ENCODE measurements at places on chromosomes 7 and 10. TPM values are rescaled to one million over a fixed set of nuclear protein-coding genes. Genes with fewer than 3 reads are reported as not detected.
A peak's percentile ranks its signal among the peaks of the same experiment; 100 is the strongest.

GRCh38 chr10:85222300-85222699 is 893.9 kb downstream of the CCSER2 start:
- no peaks in the 10 kb centered on the region for H3K36me3 ChIP-seq
- no peak for DNase-seq
- H3K4me3 ChIP-seq, result no peak overlapping the region

ITIH5 gene
- 74.5 TPM for total RNA-seq

DNA sequence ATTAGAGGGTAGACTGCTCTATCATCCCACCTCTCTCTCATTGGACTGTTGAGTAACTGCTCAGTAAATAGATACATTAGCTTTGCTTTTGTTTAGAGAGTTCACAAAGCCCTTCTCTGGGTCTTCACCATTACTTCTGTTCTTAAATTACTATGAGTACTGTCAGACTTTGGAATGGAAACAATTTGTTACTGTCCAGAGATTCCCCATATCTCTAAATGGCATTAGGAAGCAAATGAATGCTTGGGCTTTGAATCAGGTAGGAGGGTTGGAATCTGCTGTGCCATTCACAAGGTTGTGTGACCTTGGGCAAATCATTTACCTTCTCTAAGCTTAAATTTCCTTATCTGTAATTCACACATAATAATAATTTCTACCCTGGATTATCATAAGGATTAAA is 541.0 kb upstream of the FZD8 start:
- H3K4me1 ChIP-seq, result peaks cover 25% of the 10 kb centered on the region
- H3K4me3 ChIP-seq, result no peak overlapping the region
- no peaks in the 10 kb centered on the region for H3K36me3 ChIP-seq
- DNase-seq, result no peak

GRCh38 chr7:16708980-16709379 is 44.6 kb upstream of the TSPAN13 start:
- H3K4me3 ChIP-seq, result no peak overlapping the region
- H3K4me1 ChIP-seq, result no peaks in the 10 kb centered on the region
- H3K27ac ChIP-seq, result no peak overlapping the region
- no peak for DNase-seq
- H3K27me3 ChIP-seq, result no peaks in the 10 kb centered on the region

CCNJ gene
- total RNA-seq, result 6.5 TPM

DNA sequence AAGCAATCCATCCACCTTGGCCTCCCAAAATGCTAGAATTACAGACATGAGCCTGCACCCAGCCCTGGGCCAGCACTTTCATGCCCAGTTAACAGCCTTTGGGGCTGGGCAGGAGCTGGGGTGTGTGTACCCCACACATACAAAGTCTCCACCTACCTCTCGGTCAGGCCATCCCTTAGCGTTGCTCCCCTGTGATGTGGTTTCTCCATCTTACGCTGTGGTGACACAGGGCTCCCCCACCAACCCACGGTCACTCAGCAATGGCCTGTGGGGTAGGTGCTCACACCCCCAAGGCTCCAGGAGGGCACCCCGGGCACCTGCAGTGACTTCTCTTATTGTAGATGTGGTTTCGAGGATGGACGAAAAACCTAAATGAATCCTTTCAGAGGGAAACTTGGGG is 58.8 kb downstream of the ASB13 start:
- H3K4me3 ChIP-seq, result no peak overlapping the region
- no peak overlapping the region for H3K27ac ChIP-seq
- peaks cover 80% of the 10 kb centered on the region for H3K4me1 ChIP-seq
- H3K36me3 ChIP-seq, result no peaks in the 10 kb centered on the region
- DNase-seq, result no peak
- no peaks in the 10 kb centered on the region for H3K27me3 ChIP-seq

GRCh38 chr7:142885311-142886230 is at the start of gene TRPV6:
TSS of gene TRPV6 (minus strand) at chr7:142885745.
- DNase-seq, result no peak
- no peaks in the 10 kb centered on the region for H3K4me1 ChIP-seq
- H3K36me3 ChIP-seq, result no peaks in the 10 kb centered on the region

DNA sequence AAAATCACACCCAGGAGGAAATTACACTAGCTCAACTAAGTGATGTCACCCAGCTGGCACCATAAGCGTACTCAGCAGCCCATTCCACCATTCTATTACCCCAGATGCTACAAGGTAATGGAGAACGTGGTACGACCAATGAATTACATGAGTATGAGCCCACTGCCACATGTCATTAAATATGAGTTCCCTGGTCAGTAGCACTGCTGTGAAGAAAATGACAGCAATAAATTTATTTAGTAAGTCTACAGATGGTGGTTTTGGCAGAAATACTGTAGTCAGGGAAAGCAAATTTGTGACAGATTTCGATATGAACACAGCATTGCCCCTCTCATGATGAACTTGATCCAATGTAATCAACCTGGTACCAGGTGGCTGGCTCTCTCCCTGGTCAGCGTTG is 154.2 kb downstream of the VWC2 start:
- DNase-seq, result no peak
- no peaks in the 10 kb centered on the region for H3K4me1 ChIP-seq
- no peaks in the 10 kb centered on the region for H3K36me3 ChIP-seq
- no peaks in the 10 kb centered on the region for H3K27me3 ChIP-seq
- H3K27ac ChIP-seq, result no peak overlapping the region

GRCh38 chr10:30782537-30783461 is 153.2 kb upstream of the LYZL2 start:
- peak overlapping the region; percentile 97 for H3K27ac ChIP-seq
- no peaks in the 10 kb centered on the region for H3K27me3 ChIP-seq
- DNase-seq, result no peak
- H3K4me3 ChIP-seq, result no peak overlapping the region
- H3K4me1 ChIP-seq, result peaks cover 20% of the 10 kb centered on the region

BTBD16 gene
- total RNA-seq, result not detected

GRCh38 chr10:70053218-70053840 is 683 bp downstream of the MACROH2A2 start:
- H3K27me3 ChIP-seq, result no peaks in the 10 kb centered on the region
- H3K4me3 ChIP-seq, result peak overlapping the region; percentile 84
- no peaks in the 10 kb centered on the region for H3K36me3 ChIP-seq
- H3K27ac ChIP-seq, result no peak overlapping the region
- DNase-seq, result no peak

DNA sequence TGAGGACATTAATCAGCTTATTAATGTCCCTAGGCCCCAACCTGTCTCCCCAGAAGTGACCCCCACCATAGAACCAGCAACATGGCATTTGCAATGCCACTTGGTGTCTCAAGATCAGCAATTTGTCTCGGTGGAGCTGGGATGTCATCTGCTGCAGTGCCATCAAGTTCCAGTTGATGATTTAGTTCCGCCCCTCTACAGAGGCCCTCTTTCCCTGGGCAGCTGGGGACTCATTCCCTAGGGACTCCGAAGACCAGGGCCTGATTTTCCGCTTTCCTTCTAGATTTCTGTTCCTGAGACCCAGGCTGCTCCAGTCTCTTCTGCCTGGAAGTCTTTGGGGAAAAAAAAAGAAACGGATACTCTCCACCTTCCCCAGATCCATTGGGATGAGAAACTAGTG is 122.5 kb upstream of the NANOS1 start:
- H3K36me3 ChIP-seq, result no peaks in the 10 kb centered on the region
- H3K4me3 ChIP-seq, result no peak overlapping the region
- no peaks in the 10 kb centered on the region for H3K4me1 ChIP-seq

DNA sequence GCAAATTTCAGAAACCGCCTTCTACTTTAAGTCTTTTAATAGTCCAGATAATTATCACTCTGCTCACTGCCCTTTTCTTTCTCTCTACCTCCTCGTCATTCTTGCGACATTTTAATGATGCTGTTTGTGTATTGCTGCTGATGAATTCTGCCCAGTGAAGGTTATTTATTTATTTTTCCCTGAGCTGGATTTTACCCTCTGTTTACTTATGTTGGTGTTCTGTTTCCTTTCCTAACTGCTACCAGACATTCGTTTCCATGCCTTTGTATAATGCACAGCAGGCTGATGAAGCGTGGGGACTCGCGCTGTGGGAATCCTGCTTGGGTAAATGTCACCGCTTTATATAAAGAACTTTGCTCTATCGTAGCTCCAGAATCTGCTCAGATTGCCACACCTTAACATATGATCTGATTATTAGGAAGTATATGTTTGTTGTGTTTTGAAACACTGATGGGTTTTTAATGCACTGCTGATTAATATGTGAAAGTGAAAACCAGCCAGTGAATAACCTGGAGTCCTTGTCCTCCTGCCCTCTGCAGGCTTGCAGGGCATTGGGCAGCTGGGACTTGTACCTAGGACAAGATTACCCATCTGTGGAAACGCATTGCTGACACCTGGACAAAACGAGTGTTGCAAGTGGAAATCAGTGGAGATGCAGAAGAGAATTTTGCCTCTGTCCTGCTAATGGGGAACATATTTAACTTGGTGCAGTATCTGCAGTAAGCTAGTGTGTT is 291.5 kb downstream of the SDK1 start:
- no peak for DNase-seq
- no peaks in the 10 kb centered on the region for H3K27me3 ChIP-seq
- H3K27ac ChIP-seq, result no peak overlapping the region
- no peaks in the 10 kb centered on the region for H3K36me3 ChIP-seq
- no peak overlapping the region for H3K4me3 ChIP-seq

DNA sequence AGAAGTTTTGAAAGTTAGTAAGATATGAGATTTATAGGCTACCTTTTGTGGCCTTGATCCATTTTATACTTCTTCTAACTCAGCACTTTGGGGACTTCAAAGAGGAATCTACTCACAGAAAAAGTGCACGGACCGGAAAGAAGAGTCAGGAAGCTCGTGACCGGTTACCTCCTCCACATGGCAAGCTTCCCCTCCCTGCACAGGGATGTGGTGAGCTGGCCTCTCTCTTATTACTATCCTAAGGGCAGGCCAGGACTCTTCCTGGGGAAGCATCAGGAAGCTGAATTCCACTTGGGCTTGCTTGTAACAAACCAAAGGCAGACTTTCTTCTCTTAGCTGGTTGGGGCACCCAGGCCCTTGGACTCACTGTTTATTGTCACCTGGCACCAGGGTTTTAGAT is 170.8 kb upstream of the GLI3 start:
- H3K27me3 ChIP-seq, result no peaks in the 10 kb centered on the region
- no peaks in the 10 kb centered on the region for H3K36me3 ChIP-seq
- no peaks in the 10 kb centered on the region for H3K4me1 ChIP-seq
- no peak overlapping the region for H3K4me3 ChIP-seq
- no peak for DNase-seq

DNA sequence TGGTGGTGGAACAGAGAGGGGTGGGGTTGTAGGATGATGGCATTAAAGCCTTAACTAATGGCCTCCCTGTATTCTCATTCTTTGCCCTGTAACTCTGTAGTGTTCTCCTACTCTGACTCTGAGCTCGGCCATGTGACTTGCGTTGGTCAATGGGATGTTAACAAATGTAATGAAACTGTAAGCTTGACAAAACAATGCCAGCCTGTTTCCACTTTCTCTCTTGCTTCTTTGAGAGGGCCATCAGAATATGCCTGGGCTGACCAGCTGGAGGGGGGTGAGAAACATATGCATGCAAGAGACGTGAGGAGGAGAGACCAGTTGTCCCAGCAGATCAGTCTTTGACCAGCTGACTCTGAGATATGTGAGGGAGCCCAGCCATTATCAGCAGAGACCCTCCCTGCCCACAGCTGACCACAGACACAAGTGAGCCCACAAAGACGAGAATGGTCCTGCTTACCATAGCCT is 100.6 kb downstream of the ICA1 start:
- H3K36me3 ChIP-seq, result no peaks in the 10 kb centered on the region
- no peak for DNase-seq
- H3K4me1 ChIP-seq, result no peaks in the 10 kb centered on the region
- no peaks in the 10 kb centered on the region for H3K27me3 ChIP-seq

- no peak overlapping the region for H3K4me3 ChIP-seq
- peaks cover 10% of the 10 kb centered on the region for H3K36me3 ChIP-seq
- H3K27me3 ChIP-seq, result no peaks in the 10 kb centered on the region
- peak overlapping the region; percentile 26 for H3K27ac ChIP-seq
- peaks cover 21% of the 10 kb centered on the region for H3K4me1 ChIP-seq
- DNase-seq, result no peak
Measured at GRCh38 chr10:104259456-104259855, 4.8 kb downstream of the GSTO1 start.

GRCh38 chr10:74994854-74995253 is 116.6 kb upstream of the SAMD8 start:
- H3K27ac ChIP-seq, result no peak overlapping the region
- H3K36me3 ChIP-seq, result peaks cover 9% of the 10 kb centered on the region
- no peak overlapping the region for H3K4me3 ChIP-seq
- DNase-seq, result no peak
- H3K4me1 ChIP-seq, result no peaks in the 10 kb centered on the region

DNA sequence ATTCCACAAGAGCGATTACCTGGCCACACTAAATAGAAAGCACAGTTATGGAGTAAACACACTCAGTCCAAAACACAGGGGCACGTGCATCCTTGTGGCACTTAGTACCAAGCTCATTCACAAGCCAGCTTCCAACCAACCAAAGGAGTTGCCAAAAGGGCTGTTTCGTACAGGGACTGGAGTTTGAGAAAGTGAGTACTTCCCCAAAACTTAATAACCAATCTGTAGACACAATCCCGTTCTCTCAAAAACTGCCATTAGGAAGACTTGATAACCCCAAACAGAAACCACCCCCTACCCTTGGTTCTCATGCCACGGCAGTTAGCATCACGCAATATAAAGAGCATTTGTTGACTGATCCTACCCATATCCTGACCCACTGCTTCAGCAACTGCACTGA is 166.2 kb upstream of the ASAH2 start:
- peak overlapping the region; percentile 92 for H3K4me3 ChIP-seq
- DNase-seq, result no peak
- no peaks in the 10 kb centered on the region for H3K27me3 ChIP-seq
- peaks cover 10% of the 10 kb centered on the region for H3K4me1 ChIP-seq

GRCh38 chr10:3853547-3854303 is 68.7 kb upstream of the KLF6 start:
- H3K27me3 ChIP-seq, result no peaks in the 10 kb centered on the region
- no peak for DNase-seq
- H3K36me3 ChIP-seq, result no peaks in the 10 kb centered on the region

SPDYE9 gene
- total RNA-seq, result not detected

GRCh38 chr10:87750817-87751216 is 67.2 kb downstream of the ATAD1 start:
- no peaks in the 10 kb centered on the region for H3K27me3 ChIP-seq
- H3K36me3 ChIP-seq, result no peaks in the 10 kb centered on the region
- no peak overlapping the region for H3K27ac ChIP-seq
- H3K4me1 ChIP-seq, result no peaks in the 10 kb centered on the region
- no peak for DNase-seq
- no peak overlapping the region for H3K4me3 ChIP-seq

- H3K36me3 ChIP-seq, result no peaks in the 10 kb centered on the region
- H3K4me3 ChIP-seq, result no peak overlapping the region
- H3K4me1 ChIP-seq, result peaks cover 16% of the 10 kb centered on the region
- no peak for DNase-seq
- H3K27ac ChIP-seq, result peak overlapping the region; percentile 14
- no peaks in the 10 kb centered on the region for H3K27me3 ChIP-seq
Measured at GRCh38 chr10:31657434-31657872, 271.2 kb downstream of the ARHGAP12 start.

DNA sequence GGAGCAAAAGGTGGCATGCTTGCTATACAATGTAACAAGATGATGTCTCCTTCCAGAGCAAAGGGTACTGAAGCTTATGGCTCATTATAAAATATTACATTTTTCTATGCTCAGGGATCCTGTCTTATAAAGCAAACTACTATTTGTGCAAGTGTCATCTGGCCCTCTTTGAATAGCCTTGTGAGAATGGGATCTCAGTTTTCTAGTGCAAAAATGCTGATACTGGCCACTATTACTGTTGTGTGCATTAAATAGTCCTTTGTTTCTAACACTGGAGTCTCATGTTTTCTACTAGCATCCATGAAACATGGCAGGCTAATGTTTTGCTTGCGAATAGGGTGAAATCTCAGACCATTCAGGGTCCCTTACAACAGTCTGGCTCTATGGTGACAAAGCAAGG is 823.0 kb downstream of the REEP3 start:
- no peaks in the 10 kb centered on the region for H3K27me3 ChIP-seq
- no peak overlapping the region for H3K27ac ChIP-seq
- H3K4me3 ChIP-seq, result no peak overlapping the region
- no peaks in the 10 kb centered on the region for H3K36me3 ChIP-seq

Measured in thoracic aorta (tissue), 2 donors.